Activated T-cell treated with anti-CD3 and anti-CD28 coated beads, Interleukin-2, amount 50 U/mL, for 72 hours (primary cell): ENCODE measurements at places on chromosomes 12 and 14. TPM values are rescaled to one million over a fixed set of nuclear protein-coding genes. Genes with fewer than 3 reads are reported as not detected.

The KCNA1 gene
- 0.07 TPM for total RNA-seq

DNA sequence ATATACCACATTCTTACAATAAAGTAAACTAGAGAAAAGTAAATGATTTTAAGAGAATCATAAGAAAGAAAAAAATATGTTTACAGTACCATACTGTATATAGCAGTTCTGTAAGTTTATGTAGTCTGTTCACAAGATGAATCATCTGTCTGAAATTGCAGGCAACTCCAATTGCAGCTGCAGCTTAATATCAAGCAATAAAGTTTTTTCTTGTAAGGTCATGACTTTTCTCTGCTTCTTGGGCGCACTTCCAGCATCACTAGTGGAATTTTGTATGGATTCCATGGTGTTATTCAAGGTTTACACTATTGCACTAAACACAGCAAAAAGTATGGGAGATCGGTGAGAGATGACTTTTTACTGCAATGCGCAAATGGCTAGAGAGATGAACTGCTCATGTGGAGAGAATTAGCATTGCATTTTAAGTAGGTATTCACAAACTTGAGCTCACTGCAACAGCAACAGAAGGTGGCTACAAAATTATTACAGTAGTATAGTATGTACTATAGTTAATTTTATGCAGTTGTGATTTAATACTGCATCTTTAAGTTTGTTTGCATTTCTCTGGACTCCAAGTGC, 445.4 kb upstream of the OR4E1 start:
- H3K36me3 ChIP-seq: no peaks in the 10 kb centered on the region
- peak overlapping the region; percentile 58 for H3K4me3 ChIP-seq
- no peak for DNase-seq
- no peak overlapping the region for H3K27ac ChIP-seq

DNA sequence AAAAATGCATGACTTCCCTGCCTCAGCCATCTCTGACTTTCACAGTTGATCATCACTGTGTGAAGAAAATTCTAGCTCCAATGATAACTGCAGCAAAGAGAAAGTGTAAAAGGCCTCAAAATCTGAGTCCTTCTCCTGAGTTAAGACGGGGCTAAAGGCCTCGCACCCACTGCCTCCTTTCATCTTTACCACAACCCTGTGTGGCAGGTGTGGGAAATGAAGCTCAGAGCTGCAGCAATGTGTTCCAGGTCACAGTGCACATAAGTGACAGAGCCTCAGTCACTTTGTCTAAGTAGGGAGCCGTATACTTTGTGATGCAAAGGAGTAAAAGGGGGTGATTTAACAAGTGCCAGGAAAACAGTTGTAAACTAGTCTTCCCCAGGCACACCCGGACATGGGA, 144.7 kb upstream of the TMCC3 start:
- no peak overlapping the region for H3K27ac ChIP-seq
- DNase-seq: no peak
- H3K4me3 ChIP-seq: no peak overlapping the region
- peaks cover 17% of the 10 kb centered on the region for H3K4me1 ChIP-seq
- H3K27me3 ChIP-seq: peaks cover 6% of the 10 kb centered on the region

GRCh38 chr14:52307905-52308304, 6.2 kb upstream of the PTGER2 start:
- peak overlapping the region; percentile 18 for H3K4me3 ChIP-seq
- peak overlapping the region; percentile 35 for H3K27ac ChIP-seq
- peaks cover 41% of the 10 kb centered on the region for H3K4me1 ChIP-seq
- H3K27me3 ChIP-seq: peaks cover 7% of the 10 kb centered on the region

- DNase-seq: no peak
- H3K36me3 ChIP-seq: no peaks in the 10 kb centered on the region
- H3K4me1 ChIP-seq: no peaks in the 10 kb centered on the region
- H3K27me3 ChIP-seq: no peaks in the 10 kb centered on the region
- no peak overlapping the region for H3K27ac ChIP-seq
- no peak overlapping the region for H3K4me3 ChIP-seq
Observed at GRCh38 chr14:99357916-99358390, 86.0 kb upstream of the BCL11B start.

The RARG gene
- total RNA-seq: 36.7 TPM

- no peak for DNase-seq
- H3K4me3 ChIP-seq: peak overlapping the region; percentile 90
- no peaks in the 10 kb centered on the region for H3K36me3 ChIP-seq
- no peaks in the 10 kb centered on the region for H3K27me3 ChIP-seq
- peaks cover 33% of the 10 kb centered on the region for H3K4me1 ChIP-seq
Observed at GRCh38 chr12:57764662-57765002, 2.2 kb downstream of the CYP27B1 start.

DNA sequence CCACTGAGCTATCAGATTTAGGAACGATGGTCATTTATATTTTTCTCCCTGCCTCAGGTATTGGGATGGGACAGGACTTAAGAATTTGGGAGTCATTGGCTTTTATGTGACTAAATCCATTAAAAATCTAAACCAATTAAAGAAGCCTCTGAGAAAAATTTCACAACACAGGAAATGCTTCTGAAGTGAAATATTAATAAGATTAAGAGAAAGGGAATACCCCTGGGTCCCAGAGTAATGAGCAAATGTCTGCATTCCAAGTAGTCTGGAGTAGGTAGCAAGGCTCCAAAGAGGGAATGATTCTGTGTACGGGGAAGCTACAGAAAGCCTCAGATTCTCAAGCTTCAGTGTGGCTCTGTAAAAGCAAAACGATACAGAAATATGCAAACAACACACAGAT, 707 bp upstream of the MED6 start:
- peak overlapping the region; percentile 100 for H3K27ac ChIP-seq
- H3K4me1 ChIP-seq: peaks cover 35% of the 10 kb centered on the region
- H3K27me3 ChIP-seq: peaks cover 3% of the 10 kb centered on the region
- H3K4me3 ChIP-seq: peak overlapping the region; percentile 98
